Epithelial cell of proximal tubule (primary cell): ENCODE measurements at places on chromosomes 6 and 20.

DNA sequence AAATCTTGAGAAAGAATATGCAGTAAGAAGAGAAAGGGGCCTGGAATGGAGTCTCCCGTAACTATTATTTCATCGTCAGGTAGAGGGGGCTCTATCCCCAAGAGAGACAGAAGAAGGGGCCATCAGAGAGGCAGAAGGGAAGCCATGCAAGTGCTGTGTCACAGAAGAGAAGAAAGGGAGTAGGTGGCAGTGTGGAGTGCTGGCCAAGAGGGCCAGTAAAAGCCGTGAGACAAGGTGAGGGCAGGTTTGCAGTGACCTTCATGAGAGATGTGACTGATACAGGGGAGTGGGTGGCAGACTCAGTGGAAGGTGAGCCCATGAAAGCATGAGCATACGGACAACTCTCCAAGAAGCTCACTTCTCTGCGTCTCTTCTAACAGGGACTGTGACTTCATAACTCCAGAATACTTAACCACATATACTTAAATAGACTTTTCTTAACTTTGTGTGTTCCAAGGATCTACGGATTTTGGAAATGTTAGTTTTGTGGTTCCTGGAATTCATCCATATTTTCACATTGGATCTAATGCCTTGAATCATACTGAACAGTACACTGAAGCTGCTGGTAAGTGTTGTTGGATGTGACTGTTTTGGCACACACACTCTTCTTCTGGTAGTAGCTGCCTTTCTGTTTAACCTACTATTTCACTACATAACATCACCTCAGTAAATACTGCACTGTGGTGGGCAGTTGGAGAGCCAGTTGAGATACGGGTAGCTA is 15.6 kb downstream of the PM20D2 start:
- no peak for DNase-seq

- no peak for DNase-seq
These were observed 19.6 kb upstream of the LTV1 start for GRCh38 chr6:143823548-143823947.

- no peak for DNase-seq
These were observed 10.4 kb downstream of the CEP57L1 start for GRCh38 chr6:109105681-109106080.

DNA sequence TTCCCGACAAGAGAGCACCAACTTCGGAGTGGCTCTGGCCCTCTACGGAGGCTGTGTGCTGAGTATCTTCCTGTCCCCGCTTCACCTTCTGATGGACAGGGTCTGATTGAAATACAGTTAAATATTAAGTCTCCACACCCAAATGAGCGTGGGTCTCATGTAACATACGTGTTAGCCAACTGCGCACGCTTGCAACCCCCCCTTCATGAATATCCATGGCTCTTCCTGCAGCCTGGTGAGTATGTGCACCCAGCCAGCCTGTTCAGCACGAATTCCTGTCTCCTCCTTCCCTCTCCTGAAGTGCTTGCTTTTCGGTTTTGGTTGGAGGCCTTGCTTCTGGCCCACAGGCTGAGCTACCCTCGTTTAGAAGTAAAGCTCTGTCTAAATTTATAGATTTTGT is 102.9 kb upstream of the FRMD1 start:
- DNase-seq = no peak

- no peak for DNase-seq
These were observed 39.6 kb downstream of the DUSP22 start for GRCh38 chr6:331622-332521.

DNA sequence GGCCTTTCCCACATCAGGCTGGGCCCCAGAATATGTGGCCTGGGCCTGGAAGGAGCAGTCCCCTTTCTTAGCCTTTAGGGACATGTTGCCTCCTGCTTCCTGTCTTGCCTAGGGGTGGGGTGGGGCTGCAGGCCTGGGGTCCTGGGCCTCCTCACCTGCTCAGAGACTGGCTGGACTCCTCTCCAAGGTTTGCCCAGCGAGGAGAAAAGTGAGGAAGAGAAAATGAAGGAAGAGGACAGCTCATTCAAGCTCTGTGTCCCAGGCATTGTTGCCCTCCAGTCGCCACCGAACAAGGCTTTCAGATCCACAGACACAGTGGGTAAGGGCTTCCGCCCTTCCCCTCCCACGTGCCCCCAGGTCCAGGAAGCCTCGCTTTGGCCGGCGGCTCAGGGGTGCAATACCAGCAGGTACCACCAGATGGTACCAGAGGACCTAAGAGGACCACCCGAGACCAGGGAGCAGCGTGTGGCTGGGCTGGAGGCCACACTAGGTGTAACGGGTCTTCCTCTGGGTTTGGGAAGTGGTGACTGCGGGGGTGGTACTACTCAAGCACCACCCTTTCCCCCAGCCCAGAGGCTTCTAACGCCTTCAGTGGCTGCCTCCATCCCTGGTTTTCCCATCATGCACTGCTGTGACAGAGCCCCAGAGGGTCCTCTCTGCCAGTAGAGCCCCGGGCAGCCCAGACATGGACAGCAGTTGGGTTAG is 5.5 kb upstream of the BAK1 start:
- DNase-seq = no peak

GRCh38 chr20:14919501-14920081 is 582.2 kb upstream of the FLRT3 start:
- DNase-seq = no peak

- DNase-seq = no peak
These were observed 71.8 kb upstream of the PHIP start for GRCh38 chr6:79149884-79150283.

GRCh38 chr6:537114-537513 is 119.8 kb downstream of the HUS1B start:
- DNase-seq = no peak

- no peak for DNase-seq
These were observed 171.1 kb downstream of the KIF6 start for GRCh38 chr6:39553860-39554802.

GRCh38 chr6:141492521-141493284 is 640.0 kb upstream of the GJE1 start:
- no peak for DNase-seq

GRCh38 chr6:12602951-12603672 is 113.5 kb upstream of the PHACTR1 start:
- no peak for DNase-seq

DNA sequence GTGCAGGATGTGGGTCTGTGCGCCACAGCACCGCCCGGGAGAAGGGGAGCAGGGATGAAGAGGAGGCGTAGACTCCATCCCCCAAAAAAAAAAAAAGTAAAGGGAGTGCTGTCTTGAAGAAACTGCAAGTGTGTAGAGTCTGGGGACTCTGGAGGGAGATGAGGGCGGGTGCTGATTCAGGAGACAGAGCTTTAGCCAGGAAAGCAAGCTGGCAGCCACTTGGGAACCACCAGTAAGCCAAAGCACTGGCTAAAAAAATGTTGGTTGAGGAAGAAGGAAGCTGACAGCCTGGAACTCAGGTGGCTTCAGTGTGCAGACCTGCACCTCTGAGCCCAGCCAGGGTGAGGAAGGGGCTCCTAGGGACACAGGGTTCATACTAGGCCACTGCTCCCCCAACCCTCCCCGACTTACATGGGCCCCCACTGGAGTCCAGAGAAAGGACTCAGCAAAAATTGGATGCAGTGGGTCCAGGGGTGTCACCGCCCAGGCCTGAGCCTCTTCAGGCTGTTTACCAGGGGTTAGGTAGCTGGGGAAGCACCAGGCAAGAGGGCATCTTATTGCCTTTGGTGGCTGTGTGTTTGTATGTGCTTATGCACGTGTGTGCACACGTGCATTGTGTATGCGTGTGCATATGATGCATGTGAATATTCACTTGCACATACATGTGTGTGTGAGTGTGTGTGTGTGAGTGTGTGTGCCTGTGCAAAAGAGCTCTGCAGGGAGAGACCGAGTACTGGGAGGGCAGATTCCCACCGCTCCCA is 153.5 kb upstream of the MLN start:
- no peak for DNase-seq

DNA sequence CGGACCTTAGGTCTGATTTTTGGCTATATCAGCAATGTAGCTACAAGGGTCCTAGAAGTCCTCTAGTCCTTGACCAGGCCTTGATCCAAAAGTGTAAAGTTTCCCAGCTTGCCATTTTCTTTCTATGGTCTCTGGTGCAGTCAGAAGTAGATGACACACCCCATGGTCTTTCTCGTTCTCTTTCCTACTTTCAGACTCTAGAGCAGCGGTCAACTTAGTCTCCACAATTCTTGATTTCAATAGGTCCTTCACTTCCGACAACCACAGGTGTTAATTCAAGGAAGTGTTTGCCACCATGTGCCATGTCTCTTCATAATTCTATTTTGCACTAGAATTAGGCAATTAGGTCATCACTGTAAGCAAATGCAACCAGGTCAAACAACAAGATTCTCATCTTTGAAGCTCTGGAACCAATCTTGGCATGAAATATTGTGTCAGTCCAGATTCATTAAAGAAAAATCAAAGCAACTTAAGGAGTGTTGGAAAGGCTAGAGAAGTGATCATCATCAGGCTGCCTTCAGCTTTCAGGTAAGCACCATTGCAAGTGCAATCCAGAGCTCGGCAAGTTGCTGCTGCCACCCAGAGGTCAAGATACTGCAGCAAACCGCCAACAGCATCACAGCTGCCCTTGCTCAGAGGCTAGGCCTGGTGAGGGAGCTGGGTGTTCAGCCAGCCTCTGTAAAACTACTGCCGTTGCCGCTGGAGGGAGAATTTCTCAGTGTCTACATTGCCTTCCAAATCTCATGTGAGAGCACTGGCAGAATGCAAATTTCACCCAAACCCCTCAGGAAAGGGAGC is 5.6 kb upstream of the SYNE1 start:
- DNase-seq = peak; percentile 13
